ENCODE measurements at places on chromosomes 4 and X. TPM values are rescaled to one million over a fixed set of nuclear protein-coding genes. Genes with fewer than 3 reads are reported as not detected.
A peak's percentile ranks its signal among the peaks of the same experiment; 100 is the strongest.

The ZCCHC12 gene
- total RNA-seq = not detected

The MAB21L2 gene
- total RNA-seq = not detected

The RGN gene
- total RNA-seq = not detected

The CXCL1 gene
- not detected for total RNA-seq

The ANOS1 gene
- 1.2 TPM for total RNA-seq

The GAGE2A gene
- total RNA-seq = 16.7 TPM

DNA sequence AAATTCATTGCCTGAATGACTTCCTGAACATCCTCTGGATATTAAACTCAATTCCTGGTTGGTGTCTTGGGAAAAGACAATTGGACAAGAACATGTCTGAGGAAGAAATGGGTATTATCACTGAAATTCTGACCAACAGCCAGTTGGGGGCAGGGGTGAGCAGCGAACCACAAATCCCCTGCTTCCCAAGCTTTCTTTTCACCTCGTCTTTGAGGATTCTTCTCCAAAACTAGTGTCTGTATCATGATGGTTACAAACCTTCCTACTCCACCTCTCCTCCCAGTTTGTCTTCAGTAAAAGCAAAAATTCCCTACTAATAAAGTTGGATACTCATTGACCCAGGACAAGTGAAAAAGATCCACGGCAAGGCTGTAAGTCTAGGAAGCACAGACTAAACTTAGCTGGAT, 48.3 kb upstream of the WDR1 start:
- peak; percentile 26 for DNase-seq

DNA sequence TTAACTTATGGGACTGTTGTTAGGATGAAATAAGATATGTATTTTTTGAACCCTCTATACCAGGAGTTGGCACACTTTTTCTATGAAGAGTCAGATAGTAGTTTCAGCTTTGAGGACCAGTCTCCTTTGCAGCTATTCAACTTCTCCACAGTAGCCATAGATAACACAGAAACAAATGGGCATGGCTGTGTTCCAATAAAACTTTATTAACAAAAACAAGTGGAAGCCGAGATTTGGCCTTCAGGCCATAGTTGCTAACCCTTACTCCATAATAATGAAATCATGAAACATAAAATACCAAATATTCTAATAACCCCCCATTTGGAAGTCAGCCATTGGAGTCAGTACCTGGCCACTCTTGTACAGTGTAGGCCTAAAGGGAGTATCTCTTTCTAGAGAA, 30.6 kb downstream of the ARX start:
- DNase-seq = no peak

- DNase-seq = peak; percentile 53
These were observed at the start of gene UBQLN2 for GRCh38 chrX:56563231-56564161. Gene UBQLN2, plus strand, starts transcription at chrX:56563627. Its CDS starts 247 bp downstream, at chrX:56563874.

- DNase-seq = no peak
These were observed 93.1 kb downstream of the SLC16A2 start for GRCh38 chrX:74514384-74514783.

- peak; percentile 14 for DNase-seq
These were observed 204.2 kb downstream of the PABPC4L start for GRCh38 chr4:133997436-133997835.

DNA sequence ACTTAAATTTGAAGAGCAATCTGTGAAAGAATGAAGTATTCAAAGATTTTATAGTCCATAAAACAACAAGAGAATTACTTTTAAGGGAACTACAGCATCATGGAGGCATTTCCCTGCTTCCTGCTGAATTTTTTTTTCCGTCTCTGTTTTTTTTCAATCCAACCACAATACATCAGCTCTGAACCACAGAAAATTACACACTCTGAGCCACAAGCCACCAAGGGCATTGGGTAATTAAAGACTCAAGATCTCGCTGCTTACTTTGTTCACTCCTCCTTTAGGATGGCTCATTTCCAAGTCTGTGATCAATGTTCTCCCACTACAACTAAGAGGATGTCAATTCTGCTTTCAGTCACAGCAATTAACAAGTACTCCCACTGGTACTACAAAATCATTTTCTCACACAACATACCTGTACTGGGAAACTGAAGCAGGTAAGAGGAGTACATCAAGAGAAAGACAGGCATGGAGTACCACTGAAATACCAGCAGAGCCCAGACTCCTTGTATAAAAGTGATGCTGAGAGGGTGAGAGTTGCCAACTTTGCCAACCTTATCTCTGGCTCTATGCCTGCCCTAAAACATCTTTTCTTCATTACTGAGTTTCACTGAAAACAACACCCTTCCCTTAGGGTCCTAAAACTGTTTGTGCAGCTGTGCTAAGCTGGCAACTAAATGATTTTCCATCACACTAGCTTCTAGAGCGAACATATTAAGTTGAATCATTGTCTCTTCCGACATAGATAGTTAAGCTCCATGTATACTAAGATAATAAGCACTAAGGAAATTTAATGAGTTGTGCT, 105.8 kb upstream of the MAGEB18 start:
- DNase-seq = peak; percentile 35

DNA sequence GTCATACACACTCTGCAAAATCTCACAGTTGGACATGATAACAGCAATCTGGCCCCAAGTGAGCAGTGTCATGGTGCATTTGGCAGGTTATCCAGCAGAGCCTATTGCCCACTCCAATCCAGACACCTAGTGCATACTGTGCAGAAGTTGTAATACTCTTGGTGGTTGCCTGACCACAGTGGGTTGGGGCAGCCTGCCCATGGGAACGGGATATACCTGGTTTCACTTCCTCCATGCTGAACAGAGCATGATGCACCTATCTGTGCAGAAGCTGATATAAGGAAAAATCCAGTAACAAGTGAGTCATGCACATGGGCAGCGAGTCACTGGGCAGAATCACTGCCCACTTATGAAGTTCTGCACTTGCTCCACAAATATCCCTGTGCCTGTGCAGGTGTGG, 105.3 kb upstream of the IGSF1 start:
- no peak for DNase-seq

GRCh38 chr4:16250661-16251365, 24.5 kb upstream of the TAPT1 start:
- peak; percentile 59 for DNase-seq

DNA sequence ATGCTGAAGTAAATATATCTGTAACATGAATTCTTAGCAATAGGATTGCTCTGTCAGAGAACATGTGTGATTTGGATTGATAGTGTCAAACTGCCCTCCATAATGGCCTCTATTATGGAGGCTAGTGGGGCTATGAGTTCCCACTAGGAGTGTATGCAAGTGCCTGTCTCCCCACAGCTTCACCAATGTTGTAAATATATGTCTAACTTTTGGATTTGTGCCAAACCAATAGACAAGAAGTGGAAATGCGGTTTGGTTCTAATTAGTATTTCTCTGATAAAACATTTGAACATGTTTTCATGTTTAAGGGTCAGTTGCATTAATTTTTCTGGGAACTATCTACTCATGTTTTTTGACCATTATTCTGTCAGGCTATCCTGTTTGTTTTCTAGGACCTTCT, 28.1 kb downstream of the GPAT3 start:
- no peak for DNase-seq

GRCh38 chr4:122963216-122963615, 40.8 kb upstream of the NUDT6 start:
- no peak for DNase-seq

DNA sequence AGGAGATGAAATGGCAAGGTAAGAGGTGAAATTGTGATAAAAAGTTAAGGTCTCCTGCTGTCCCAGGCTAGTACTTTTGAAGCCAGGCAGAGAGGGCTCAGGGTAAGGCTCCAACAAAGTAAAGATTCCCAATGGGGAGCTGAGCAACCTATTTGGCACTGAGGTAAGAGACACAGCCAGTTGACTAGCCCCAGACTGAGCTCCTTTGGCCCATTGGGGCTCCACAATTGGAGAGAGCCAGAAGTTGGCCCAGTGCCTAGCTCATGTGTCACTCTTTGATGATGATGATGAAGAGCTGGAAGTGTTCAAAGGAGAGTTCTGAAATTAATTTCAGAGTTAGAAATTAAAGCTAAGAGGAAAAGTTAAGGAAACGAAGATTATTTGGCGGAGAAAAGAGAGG, 94.6 kb downstream of the RLIM start:
- no peak for DNase-seq

DNA sequence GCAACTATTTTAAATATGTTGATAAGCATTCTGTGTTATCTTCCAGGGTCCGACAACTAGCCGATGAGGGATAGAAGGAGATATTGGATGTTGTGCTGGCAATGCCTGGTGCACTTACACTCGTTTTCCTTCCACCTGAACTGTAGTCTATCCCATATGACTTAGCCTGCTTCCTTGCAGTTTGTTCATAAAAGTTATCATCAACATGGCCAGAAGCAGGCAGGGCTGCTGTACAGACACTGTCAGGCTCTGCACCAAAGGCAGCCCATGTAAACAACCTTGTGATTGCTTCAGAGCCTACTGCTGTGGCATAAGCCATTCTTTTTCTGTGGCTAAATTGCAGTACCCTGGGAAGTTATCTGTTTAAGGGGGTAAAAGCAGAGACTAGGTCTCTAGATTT, 1.6 kb downstream of the MAPK10 start:
- DNase-seq = no peak

- DNase-seq = no peak
These were observed 15.0 kb upstream of the ENAM start for GRCh38 chr4:70613306-70614183.

- peak; percentile 33 for DNase-seq
These were observed at the start of gene KCND1 for GRCh38 chrX:48971249-48972219. Gene KCND1, minus strand, starts transcription at chrX:48971844. Its CDS starts 1,573 bp downstream, at chrX:48970271.

DNA sequence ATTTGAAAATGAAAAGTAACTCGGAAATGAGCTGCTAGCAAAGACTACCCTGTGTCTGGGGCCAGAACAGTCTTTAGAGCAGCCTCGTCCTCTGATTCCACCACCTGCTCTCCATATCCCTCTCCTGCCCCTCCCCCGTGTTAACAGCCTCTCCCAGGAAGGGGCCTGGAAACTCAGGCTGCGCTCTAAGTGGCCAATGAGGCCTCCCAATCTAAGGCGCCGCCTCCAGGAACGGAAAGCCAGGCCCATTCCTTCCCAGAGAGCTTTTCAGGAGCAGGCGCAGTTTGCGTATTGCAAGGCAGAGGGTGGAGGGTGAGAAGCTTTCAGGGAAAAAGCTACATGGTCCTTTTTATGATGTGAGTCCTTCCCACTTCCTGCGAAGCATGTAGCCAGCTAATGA, 31.2 kb downstream of the RS1 start:
- no peak for DNase-seq

DNA sequence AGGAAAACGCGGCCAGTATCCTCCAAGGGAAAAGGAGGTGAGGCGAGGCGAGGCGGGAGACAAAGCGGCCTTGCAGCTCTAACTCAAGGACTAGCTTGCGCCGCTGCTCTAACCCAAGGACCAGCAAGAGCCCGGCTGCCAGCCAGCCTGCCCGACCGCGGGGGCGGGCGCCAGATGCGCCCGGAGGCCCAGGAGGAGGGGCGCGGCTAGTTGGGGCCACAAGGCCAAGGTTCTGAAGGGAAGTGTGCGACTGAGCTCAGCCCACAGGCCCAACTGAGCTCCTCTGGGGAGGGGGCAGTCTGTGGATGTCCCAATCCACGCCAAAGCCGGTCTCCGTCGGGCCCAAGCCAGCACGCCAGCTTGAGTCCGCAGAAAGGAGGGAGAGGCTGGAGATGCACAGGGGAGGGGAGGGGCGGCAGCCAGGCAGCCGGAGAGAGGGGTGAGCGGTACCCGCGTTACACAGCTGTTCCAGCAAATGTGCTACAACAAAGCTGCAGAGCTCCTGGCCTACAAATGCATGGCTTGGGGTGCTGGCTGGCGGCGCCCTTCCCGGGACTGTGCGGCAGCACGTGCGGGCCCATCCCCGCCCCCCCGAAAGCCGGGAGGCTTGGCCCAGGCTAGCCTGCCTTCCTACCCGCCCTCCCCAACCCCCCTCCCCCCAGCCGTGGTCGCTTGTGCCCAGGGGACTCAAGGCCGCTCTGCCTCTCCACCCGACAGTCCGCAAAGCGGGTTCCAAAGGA, 637 bp downstream of the AMER1 start:
- DNase-seq = peak; percentile 12

GRCh38 chr4:108788731-108789130, 25.9 kb upstream of the ETNPPL start:
- DNase-seq = no peak

GRCh38 chrX:9997524-9997923, 30.4 kb downstream of the CLDN34 start:
- no peak for DNase-seq

DNA sequence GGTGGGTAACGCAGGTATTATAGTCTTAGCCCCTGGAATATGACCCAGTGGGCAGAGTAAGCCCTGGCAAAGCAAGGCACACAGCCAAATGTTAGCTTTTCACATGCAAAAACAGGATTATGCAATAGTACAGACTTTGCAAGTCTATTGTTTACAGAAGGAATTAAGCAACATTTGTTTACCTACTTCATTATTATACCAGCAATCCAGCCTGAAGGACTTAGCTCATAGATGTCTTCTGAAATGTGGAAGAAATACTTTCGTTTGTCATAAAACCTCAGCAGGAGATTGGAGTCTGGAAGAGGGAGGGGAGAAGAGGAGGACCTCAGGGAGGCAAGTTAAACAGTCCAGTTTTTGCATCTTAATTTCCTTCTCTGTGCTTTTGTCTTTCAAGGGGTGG, 226.7 kb upstream of the CENPE start:
- DNase-seq = no peak

GRCh38 chrX:38233891-38234667, 13.4 kb upstream of the SRPX start:
- peak; percentile 70 for DNase-seq

- no peak for DNase-seq
These were observed 42.4 kb downstream of the KLHL13 start for GRCh38 chrX:118074196-118074595.

- no peak for DNase-seq
These were observed 133.7 kb upstream of the CXCL13 start for GRCh38 chr4:77471821-77472495.

DNA sequence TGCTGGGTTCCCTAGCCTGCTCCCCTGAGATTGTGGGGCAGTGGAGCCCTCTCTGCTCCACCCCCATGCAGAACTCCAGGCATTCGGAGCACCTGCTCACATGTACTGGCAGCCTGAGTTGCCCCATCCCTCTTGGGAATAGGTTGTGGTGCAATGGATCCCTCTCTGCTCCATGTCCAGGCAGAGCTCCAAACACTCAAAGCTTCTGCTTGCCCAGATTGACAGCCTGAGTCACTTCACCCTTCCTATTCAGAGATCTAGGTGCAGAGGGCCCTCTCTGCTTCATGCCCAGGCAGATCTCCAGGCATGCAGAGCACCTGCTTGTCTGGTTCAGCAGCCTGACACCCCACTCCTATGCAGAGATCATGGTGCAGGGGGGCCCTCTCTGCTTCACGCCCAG, 18.6 kb upstream of the TEX13B start:
- DNase-seq = no peak
